ENCODE measurements at places on chromosomes 12 and 14.

DNA sequence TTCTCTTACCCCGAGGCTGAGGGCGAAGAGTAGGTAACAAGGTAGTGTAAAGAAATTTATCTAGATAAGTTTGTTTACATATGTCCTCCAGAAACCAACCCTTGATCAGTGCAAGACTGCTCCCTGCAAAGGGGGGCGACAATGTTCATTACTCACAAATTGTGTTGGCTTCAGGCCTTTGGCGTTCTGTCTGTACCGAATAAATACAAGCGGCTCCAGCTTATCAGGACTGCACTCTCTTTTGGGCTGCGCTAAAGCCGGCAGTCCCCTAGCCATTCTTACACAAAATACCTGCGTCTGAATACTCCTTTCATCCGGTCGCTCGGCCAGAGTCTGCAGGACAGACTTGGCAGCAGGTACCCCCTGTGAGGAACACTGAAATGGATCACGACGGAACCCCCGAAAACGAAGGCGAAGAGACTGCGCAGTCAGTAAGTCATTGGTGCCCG lies 116.4 kb downstream of the PPHLN1 start:
- no peak for DNase-seq

- DNase-seq = no peak
These were observed 37.3 kb upstream of the EML1 start for GRCh38 chr14:99755629-99756603.

- DNase-seq = no peak
These were observed 2.1 kb downstream of the TMEM30B start for GRCh38 chr14:61279082-61279481.

GRCh38 chr12:124233846-124234640 lies 60.9 kb upstream of the RFLNA start:
- DNase-seq = no peak

DNA sequence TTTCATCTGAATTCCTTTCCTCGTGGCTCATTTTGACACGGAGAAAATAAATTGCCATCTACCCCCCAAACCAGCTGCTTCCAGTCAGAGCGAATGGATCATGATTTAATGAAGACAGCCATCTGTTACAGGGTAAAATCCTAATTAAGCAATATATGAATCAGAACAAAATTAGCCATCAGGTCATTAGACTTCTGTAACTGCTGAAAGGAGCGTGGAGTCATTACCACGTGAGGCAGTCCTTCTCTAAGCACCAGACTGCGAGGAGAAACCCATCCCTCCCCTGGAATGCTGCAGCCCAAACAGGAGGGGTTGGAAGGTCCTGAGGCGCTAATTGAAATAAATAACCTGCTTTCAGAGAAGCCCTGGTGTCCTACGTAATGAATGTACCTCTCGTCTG lies 51.1 kb upstream of the TCL1A start:
- DNase-seq = no peak

GRCh38 chr14:50397390-50398188 lies 908 bp upstream of the CDKL1 start:
- DNase-seq = no peak

- no peak for DNase-seq
These were observed 158.2 kb downstream of the NUAK1 start for GRCh38 chr12:105980533-105980932.

DNA sequence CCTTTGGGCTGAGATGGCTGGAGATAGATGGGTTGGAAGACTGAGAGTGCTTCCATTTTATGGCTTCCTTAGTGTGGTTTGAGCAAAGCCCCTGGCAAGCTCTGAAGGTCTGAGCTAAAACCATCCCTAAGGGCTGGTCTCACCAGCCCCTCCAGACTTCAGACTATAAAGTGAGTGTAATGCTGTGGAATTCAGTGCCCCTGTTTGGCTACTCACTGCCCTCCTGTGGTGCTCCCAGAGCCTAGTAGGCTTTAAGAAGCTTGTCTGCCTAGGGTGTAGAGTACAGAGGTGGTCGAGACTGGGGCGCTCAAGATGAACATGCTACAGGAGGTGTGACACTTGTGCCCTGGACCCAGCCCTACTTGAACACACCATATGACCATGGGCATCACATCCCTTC lies 246.7 kb upstream of the FKBP4 start:
- no peak for DNase-seq
